Stimulated activated CD8-positive, alpha-beta memory T cell treated with anti-CD3 and anti-CD28 coated beads, Interleukin-15, amount 100 ng/mL, for 48 hours (primary cell): ENCODE measurements at places on chromosomes 11 and 22.

DNA sequence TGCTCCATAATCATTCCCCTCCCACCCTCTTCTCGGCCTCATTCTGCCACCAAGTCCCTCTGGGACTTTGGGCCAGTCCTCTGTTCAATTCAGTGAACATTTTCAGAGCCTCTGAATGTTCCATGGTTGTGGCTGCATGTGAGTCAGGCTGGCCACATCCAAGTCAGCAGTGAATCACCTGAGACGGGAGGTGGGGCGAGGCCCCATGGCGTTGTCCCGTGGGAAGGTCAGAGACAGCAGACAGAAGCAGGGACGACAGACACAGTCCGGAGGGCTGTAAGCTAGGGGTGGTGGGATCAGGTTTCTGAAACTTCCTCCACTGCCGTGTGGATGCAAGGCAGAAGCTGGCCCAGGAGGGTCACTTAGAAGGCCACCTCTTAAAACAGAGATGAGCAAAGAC, 324.8 kb downstream of the MN1 start:
- no peak for DNase-seq

GRCh38 chr11:73570415-73571114, 27.3 kb downstream of the FAM168A start:
- DNase-seq, result no peak

GRCh38 chr11:17719938-17720795, 796 bp downstream of the MYOD1 start:
- no peak for DNase-seq

- no peak for DNase-seq
These were observed 57.2 kb downstream of the GRIK4 start for GRCh38 chr11:120568572-120569307.

DNA sequence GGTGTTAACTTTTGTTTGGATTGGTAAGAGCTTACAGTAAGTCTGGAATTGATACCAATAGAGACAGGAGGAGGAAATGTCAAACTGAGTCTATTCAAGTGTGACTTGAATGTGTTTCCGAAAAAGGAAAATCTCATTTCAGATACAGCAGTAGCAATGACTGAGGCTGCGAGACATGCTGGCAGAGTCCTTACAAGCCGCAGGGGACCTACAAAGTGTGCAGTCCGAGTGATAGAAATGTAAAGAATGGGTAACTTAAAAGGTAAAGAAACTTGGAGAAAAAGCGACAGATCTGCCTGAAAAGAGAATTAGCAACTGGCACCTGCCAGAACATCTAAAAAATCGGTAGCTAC, 444 bp downstream of the CWF19L2 start:
- DNase-seq, result no peak

DNA sequence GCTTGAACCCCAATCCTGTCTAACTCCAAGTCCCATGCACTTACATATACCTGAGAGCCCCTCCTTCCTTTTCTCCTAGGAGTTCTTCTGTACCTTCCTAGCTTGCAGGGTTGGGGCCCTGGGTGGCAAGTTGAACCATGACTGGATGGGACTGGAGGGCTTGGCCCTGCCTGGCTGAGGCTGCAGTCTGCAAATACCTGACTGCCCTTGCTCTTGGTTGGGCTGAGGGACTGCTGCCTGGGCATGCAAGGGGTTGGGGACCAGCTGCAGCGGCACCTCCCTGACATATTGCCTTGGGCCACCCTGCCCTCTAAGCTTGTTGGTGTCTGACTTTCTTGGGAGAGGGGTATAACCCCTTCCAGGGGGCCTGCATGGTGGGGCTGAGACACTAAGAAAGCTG, 9.8 kb upstream of the SLC39A13 start:
- DNase-seq, result no peak

DNA sequence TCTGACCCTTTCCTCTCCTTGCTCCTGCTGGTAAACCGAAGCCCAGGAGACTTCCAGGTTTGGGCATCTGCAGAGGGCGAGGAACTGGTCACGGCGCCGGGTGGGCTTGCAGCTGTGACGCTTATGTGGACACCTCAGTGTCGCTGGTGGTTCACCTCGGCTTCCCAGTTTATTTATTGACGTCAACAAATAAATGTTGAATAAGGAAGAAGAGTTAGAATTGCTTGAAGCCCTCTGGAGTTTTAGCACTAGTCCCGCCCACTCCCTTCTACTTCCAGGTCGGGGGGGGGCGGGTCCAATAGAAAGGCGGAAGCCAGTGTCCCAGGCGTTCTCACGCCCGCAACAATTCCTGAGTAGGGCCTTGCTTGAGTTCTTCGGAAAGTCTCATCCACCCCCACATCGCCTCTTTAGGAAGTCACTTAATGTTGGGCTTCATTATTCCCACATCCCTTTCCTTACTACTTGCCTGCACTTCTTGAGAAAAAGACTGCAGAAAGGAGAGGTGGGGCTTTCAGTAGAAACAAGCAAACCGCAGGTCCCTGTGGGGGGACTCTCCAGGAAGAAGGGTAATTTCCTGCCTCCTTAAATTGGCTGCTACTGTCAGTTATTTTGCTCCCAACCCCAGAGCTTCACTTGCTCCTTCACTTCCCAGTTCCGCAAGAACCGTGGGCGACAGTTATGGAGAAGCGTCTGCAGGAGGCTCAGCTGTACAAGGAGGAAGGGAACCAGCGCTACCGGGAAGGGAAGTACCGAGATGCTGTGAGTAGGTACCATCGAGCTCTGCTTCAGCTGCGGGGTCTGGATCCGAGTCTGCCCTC, at the start of gene TTC9C:
TSS of gene TTC9C (plus strand) at position 316 of the 818 bp plus-strand sequence. CDS start at position 679, 363 bp downstream.
- DNase-seq, result peak; percentile 76

DNA sequence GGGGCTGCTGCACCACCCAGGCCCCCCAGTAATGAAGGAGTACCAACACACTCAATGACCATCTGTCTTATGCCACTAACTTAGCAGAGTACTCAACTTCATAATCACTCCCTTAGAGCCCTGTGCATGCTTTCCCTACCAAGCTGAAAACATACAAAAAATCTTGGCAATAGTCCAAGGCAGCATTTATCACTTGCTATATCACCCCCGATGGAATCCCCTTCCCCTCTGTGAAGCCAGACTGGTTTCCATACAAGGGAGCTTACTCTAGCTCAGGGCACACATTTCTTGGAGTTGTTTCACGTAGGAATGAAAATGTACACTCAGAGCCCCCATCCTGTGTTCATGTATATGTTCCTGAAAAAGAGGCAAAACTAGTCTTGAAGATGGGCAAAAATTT, 301.3 kb upstream of the TENM4 start:
- no peak for DNase-seq

DNA sequence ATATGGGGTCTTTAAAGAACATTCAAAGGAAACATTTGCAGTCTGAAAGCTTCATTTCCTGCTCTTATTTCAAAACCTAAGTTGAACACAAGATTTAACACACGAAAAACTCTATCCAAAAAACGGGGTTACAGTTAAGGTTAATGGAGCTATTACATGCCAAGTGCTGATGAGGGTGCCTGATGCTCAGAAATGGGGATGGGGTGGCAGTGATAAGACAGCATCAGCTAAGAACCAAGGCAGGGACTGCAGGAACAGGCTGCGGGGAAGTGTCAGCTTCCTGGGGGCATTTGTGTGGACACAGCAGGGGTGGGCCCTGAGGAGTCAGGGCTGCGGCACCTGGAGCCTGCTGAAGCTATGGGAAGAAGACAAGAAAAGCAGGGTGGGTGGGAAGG, 12.2 kb downstream of the DGCR2 start:
- no peak for DNase-seq

DNA sequence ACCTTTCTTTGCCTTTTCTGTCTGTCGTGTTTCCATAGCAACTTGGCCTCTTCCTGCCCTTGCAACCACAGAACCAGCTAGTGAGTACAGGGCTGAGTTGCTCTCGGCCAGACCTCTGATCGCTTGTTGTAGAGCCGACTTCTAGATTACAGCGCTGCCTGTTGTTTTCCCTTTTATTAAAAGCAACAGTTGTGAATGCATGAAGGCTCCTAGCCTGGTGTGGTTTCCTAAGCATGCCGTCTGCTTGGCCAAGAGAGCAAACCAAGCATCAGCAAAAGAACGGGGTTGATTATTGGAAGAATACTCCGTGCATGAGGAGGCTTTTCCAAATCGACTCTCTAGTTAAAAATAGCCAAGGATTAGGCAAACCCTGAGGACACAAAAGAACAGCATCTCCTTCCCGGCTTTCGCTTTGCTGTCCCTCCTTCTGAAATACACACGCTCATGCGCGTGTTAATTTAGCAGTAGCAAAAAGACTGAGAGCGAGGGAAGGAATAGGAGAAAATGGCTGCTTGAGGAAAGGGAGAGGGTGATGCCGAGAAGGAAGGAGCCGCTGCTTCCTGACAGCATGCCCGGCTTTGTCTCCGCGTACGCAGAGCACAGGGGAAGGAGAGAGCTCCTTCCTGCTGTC, 71.5 kb upstream of the TTC12 start:
- DNase-seq, result peak; percentile 16

GRCh38 chr11:16783321-16783801, 44.9 kb downstream of the C11orf58 start:
- DNase-seq, result no peak

- peak; percentile 44 for DNase-seq
These were observed at the start of gene LMO1 for GRCh38 chr11:8263769-8264410. TSS of gene LMO1 (minus strand) at chr11:8263878. CDS start at chr11:8263362, 516 bp downstream.

DNA sequence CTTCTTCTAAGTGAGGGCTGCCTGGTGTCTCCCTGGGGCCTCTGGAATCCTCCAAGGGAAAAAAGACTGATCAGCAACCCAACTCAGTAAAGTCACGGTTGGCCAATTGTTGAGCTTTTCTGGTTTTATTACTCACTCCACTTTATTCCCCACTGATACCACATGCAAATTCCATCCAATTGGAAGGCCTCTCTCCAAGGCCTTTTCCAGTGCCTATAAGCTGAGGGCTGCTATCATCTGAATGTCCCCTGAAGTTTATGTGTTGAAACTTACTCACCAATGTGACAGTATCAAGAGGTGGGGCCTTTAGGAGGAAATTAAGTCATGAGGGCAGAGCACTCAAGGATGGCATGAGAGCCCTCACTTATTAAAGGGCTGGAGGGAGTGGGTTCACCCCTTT, 463.3 kb downstream of the BUD13 start:
- no peak for DNase-seq

DNA sequence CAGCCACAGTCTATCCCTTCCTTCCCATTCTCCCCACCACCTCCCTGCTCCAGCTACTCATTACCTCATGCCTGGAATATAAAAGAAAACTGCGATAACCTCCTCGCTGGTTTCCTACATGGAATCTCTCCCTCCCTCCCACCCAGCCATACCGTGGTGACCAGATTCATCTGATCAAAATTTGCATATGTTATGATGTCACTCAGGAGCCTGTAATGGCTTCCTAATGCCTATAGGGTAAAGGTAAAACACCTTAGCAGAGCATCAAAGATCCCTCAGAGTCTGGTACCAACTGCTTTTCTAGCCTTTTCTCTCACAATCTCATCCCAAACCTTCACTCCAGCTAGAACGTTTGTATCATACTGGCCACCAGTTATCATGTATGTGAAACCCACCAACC, 19.6 kb downstream of the RTN4RL2 start:
- no peak for DNase-seq

GRCh38 chr22:38115423-38116205, 5.1 kb upstream of the BAIAP2L2 start:
- no peak for DNase-seq

GRCh38 chr11:88280673-88281316, 56.7 kb downstream of the CTSC start:
- DNase-seq, result no peak

DNA sequence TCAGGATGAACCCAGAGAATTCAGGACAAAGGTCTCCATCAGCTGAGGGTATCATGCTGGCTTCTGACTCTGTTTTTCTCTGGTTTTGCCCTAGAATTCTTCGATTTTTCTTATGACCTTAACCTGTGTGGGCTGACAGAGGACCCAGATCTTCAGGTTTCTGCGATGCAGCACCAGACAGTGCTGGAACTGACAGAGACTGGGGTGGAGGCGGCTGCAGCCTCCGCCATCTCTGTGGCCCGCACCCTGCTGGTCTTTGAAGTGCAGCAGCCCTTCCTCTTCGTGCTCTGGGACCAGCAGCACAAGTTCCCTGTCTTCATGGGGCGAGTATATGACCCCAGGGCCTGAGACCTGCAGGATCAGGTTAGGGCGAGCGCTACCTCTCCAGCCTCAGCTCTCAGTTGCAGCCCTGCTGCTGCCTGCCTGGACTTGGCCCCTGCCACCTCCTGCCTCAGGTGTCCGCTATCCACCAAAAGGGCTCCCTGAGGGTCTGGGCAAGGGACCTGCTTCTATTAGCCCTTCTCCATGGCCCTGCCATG, 16.8 kb downstream of the SERPING1 start:
- DNase-seq, result no peak

DNA sequence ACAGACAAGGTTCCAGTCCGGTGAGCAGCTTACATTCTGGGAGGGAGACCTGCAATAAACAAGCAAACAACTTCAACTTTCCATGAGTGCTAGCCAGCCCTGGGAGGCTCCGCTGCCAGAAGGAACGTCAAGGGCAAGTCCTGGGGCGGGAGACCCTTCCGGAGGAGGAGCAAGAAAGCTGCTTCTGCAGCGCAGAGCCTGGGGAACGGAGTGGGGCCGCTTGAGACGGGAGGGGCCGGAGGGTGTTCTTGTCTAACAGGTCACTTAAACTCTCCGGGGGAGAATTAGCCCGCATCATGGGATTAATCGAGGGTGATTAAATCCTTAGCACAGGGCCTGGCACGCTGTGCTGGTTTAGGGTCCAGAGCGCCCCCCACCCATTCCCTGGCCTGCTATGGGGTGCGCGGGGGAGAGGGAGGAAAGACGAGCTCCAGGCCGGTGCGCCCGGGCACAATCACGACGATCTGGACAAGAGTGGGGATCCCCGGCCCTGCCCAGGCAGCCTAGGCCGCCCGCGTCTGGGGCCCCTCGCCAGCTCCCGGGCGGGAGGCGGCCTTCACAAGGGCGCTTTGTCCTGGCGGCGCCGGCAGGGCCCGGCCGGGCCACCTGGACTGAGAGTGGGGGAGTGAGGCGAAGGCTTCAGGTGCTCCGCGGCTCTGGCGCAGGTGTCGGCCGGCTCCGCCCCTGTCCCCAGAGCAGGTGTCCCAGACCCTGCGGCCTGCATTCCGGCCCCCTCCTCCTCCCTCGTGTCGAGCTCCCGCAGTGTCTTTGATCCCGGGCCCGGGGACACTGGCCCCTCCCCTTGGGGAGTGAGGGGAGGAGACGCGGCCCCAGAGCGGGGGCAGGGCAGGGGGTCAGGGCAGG, 663 bp upstream of the LARGE2 start:
- no peak for DNase-seq

DNA sequence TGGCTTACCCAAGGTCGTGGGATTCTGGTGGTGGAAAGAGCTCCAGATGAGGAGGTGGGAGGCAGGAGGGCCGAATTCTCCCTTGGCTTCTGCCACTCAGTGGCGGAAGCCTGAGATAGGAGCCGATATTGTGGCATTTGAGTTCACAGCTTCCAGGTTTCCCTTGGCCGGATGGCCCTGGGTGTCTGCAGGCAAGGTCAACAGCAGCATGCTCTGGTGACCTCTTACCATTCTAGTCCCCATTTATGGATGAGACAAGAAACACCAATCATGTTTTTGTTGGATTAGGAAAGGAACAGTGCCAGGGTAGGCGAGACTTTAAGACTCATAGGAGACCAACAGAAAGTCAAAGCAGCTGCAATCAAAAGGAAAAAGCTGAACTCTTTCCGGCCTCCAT, 89.7 kb downstream of the GRAMD1B start:
- no peak for DNase-seq

- no peak for DNase-seq
These were observed 81.0 kb upstream of the FGF3 start for GRCh38 chr11:69899957-69900821.

GRCh38 chr11:32080361-32080980, 10.4 kb upstream of the RCN1 start:
- DNase-seq, result no peak

GRCh38 chr11:129932381-129933067, 37.1 kb upstream of the NFRKB start:
- no peak for DNase-seq
